HTR-8/SVneo (cell line): ENCODE measurements at places on chromosomes 1 and 21.
A peak's percentile ranks its signal among the peaks of the same experiment; 100 is the strongest.

- no peak for DNase-seq
These were observed 31.7 kb upstream of the ADARB1 start for GRCh38 chr21:45042664-45043161.

DNA sequence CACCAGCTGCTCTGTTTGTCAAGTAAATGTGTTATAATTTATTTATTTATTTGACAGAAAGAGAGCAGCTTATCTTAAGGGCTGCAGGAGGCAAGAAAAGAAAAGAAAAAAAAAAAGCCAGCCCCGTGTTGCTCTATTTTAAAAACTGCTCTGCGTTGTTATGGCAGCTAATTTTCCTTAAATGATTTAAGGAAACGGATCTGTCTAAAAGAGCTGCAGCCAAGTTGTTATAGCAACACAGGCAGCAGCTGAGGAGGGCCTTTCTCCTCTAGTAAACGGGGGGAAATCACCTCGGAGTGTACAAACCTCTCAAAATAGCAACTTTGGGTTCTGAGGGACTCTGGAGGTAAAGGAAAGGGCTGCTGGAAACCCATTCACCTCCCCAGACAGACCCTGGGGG, 149.2 kb downstream of the BEND5 start:
- no peak for DNase-seq

DNA sequence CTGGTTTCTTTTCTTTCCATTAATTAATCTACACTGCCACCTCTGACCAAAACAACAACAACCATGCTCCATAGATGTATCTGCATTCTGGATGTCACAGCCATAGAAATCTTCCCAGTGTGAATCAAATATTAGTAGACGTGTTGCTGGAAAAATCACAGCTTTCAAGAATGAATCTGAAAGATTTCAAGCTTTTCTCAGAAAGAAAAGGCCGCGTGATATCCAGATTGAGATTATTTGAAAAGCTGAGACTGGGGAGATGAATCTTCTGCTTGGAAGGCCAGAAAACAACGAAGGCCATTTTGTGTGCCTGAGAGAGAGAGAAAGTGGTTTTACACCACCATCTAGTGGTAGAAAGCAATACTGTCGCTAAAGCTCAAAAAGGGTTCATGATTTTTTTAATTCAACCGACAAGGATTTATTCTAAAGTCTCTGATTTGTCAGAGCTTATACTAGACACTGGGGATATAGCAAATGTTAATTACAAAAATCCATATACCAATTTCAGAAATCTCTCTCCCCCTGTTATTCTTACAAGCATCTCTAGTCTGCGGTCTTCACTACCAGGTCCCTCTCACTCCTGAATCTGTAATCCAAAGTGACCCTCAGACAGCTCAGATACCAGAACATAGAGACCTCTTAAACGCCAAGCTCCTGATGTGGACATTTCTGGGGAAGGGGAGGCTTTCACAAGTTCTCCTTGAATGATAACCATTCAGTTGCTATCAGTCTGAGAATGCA, 87.5 kb upstream of the SGIP1 start:
- DNase-seq: peak; percentile 33

- no peak for DNase-seq
These were observed 61.8 kb upstream of the GORAB start for GRCh38 chr1:170470121-170470520.

GRCh38 chr1:226491093-226491850, 57.3 kb upstream of the STUM start:
- DNase-seq: no peak

DNA sequence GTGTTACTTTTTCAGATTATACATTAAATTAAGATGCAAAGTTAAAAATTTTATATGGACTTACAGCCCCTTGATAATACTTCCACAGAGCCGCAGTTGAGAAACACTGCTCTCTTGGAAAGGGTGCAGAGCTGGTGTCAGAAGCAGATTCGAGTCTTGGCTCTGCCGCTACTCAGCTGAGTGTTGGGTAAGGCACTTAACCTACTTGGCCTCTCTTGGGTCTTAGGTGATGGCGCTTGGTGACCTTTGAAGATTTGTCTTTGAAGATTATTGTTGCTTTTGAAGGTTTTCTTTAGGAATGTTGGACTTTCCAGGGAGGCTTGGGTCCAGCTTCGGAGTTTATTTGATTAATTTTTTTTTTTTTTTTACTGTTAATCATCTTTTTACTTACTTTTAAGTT, 48.5 kb downstream of the CAMTA1 start:
- DNase-seq: no peak

- no peak for DNase-seq
These were observed 358.4 kb upstream of the ST6GALNAC5 start for GRCh38 chr1:76508871-76509270.

GRCh38 chr21:37700641-37701202, 215.5 kb downstream of the KCNJ6 start:
- DNase-seq: peak; percentile 76

DNA sequence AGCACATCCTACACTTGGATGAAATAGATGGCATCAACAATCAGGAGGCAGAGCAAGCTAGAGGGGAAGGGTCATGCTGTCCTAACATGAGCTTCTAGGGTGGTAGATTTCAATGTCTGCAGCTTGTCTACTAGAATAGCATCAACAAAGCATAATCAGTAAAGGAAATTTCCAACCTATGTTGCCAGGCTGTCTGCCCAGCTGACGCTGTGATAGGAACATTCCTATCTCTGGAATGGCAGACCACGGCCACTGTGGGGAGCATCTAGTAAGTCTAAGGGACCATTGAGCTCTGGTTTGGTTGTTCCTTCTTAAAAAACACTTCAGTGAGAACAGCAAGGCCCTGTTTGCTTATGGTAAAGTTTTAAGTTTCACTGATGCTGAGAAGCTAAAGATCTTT, 206.8 kb downstream of the PAPPA2 start:
- DNase-seq: no peak

DNA sequence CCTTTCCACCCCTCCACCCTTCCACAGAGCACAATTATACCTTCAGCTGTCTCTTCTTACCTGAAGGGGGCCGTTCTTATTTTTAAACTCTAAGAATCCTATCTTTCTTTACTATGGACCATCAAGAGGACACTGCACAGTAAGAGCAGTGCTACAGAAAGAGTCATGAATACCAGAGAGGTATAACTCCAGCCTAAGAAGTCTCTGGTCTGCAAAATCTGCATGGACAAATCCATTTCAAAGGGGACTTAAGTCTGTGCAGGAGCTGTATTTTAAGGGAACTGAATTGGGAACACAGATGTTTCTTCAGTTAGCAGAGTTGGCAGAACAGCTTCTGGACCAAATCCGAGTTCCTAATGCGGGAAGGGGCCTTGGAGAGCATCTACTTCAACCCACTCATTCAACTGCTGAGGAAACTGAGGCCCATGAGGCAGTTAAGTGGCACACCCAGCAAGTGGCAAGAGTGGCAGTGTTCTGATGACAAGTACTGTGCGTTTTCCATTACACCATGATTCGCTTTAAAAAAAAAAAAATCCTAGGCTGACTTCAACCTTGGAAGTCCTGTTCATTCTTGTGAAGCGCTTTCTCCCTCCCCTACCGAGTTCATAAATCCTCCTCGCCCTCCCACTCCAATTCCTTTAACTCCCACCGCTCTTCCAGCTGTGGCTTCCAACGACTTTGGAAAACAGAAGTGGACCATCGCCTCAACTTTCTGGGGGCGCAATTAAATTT, 1.8 kb downstream of the PLPP3 start:
- DNase-seq: no peak

DNA sequence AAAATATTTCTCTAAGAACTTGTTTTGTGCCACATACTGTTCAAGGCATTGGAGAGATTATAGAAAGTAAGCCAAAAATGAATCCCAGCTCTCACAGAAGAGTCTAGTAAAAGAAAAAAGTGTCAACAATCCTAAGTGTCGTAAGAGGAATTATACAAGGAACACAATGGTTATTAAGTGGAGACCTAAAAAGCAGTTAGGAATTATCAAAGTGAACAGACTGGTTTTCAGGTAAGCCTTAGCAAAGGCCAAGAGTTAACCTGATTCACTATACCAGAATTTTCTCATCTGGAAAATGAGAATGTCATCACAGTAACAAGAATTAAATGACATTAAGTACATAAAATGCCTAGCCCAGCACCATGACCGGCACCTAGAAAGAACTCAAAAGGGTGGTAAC, 15.6 kb downstream of the SERBP1 start:
- DNase-seq: no peak

DNA sequence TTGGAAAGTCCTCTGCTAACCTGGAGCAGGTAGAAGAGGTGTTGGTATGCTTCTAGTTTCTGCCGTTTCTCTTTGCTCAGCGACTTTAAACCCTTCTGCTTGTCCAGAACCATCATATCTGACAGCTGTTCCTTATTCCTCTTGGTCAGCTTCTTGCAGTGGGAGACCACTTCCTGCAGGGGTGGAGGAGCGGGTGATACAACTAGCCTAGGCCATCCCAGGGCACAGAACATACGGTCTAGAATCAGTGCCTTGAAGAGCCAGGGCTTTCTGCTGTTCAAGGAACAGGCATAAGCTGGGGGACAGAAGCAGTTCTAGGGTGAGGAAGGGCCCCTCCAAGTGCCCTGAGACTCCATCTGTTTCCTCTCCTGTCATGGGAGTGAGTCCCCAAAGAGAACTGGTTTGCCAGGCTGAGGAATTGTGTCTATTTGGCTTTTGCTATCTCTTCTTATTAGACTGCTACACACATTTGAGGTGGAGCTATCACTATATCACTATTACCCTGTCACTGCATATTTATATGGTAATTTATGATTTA, 32.5 kb downstream of the IQGAP3 start:
- no peak for DNase-seq

GRCh38 chr1:100583827-100584226, 45.9 kb downstream of the GPR88 start:
- DNase-seq: no peak

- peak; percentile 51 for DNase-seq
These were observed 1.5 kb downstream of the ZNF684 start for GRCh38 chr1:40532844-40533424.

- no peak for DNase-seq
These were observed 45.8 kb upstream of the RCC2 start for GRCh38 chr1:17485281-17485680.

DNA sequence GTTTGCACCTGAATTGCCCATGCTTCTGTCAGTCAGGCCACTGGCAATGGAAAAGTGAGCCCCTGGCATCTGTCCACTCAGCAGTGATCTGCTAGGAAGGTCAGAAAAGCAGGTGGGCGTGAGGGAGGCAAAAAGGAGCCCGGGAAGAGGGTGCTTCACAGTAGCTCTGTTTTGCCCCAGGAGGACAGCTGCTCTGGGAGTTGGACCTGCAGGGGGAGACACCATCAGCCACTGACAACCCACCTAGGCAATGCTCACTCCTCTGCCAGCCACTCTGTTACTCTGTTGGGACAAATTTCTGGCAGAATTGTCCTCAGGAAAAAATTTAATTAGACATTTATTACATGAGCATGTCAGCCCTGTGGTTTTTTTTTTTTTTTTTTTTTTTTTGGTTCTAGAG, 146.4 kb downstream of the LRIG2 start:
- no peak for DNase-seq

- DNase-seq: no peak
These were observed 48.8 kb downstream of the PKNOX1 start for GRCh38 chr21:43023175-43023574.

DNA sequence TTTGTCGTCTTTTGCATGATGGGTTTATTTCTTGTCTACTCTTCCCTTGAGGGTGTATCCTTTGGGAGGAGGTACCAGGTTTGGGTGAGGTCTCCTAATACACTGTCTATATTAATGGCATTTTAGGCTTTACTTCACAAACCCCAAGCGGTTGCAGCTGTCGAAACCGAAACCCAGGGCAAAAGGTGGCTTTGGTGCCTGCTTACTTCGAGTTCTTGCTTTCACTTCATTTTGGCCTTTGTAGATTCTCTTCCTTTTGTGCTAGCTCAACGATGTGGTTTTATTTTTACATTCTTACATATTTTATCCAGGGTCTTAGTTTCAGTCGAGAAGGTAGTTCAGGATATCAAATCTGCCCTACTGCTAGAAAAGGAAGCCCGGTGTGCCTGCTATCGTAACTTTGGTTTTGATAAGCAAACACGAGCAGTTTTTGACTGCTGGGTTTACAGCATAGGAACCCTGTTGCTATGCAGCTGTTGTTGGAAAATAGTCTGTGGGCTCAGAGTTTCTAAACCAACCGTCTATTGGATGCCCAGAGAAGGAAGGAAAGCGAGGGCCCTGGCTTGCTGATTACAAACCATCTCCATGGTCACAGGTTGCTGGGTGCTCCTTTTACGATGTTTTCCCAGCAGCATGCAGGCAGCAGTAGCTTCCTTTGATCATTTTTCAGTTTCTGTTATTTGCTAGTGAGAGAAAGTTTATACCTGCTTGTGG, 9.8 kb upstream of the TSPAN2 start:
- DNase-seq: no peak

DNA sequence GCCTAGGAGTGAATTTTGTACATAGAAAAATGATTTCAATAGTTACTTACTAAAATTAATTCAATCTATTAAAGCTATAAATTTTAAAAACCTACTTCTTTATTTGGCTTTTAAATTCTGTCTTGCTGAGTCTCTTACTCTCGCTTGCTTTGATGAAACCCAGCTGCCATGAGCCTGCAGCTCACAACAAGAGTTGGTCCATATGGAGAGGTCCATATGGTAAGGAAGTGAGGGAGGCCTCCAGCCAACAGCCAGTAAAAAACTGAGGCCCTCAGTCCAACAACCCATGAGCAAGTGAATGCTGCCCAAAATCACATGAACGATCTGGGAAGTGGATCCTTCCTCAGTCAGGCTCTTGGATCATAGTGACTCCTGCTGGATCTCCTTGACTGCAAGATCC, 89.9 kb upstream of the CXADR start:
- no peak for DNase-seq

DNA sequence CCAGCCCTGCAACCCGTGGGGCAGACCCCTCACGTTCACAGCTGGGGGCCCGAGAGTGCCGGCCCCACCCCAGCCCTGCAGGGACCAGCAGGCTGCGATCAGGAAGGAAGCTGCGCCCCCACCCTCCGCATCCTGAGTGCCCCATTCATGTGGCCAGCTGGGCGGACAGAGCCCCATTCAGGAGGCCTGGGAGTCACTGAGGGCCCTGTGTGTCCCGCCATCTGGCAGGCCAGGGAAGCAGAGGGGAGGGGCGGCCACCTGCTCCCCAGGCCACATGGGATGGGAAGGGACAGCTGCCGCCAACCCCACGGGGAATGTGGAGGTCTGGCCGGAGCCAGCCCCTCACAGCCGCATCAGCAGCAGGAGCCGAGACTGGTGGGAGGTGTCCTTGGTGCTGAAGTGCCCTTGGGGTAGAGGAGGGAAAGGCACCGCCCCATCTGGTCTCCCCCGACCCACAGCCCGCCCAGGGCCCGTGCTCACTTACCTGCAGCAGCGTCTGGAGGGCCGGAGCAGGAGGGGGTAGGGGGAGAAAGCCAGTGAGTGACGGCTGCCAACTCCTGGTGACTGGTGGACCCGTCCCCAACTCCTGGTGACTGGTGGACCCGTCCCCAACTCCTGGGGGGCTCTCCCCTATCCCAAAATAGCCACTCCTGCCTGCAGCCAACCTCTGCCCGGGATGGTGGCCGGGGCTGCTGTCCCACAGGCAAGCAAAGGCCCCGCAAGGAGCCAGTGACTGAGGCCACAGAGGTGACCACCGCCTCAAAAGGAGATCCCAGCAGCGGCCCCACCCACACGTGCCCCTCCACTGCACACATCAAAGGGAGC, 8.7 kb downstream of the ACAP3 start:
- no peak for DNase-seq

GRCh38 chr1:50231209-50231608, 122.5 kb downstream of the ELAVL4 start:
- no peak for DNase-seq
